ENCODE measurements at places on chromosomes 13 and 19.

DNA sequence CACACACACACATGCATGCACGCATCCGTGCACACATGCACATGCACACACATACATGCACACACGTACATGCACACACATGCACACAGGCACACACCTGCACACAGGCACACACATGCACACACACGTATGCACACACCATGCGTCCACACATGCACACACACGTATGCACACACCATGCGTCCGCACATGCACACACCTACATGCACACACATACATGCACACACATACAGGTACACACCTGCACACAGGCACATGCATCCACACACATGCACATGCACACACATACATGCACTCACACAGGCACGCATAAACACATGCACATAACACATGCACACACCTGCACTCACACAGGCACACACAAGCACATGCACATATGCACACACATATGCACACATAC, 112.1 kb downstream of the DPF1 start:
- no peak for DNase-seq

- DNase-seq, result peak; percentile 75
Measured at GRCh38 chr19:55370305-55370988, at the start of gene IL11. IL11 (minus strand) TSS chr19:55370463; CDS start chr19:55370310, 153 bp downstream.

DNA sequence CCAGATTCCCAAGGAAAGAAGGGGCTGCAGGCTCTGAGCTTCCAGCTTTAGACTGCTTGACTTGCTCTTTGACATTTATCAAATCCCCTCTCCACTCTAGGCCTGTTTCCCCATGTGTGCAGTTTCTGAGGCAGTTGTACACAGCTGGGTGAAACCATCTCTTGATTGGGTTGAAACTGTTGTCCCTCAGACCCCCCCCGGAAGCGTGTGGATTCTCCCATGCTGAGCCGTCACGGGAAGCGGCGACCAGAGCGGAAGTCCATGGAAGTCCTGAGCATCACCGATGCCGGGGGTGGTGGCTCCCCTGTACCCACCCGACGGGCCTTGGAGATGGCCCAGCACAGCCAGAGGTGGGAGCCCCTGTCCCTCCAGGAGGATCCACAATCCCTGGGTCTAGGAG, 19.7 kb downstream of the BRSK1 start:
- no peak for DNase-seq

DNA sequence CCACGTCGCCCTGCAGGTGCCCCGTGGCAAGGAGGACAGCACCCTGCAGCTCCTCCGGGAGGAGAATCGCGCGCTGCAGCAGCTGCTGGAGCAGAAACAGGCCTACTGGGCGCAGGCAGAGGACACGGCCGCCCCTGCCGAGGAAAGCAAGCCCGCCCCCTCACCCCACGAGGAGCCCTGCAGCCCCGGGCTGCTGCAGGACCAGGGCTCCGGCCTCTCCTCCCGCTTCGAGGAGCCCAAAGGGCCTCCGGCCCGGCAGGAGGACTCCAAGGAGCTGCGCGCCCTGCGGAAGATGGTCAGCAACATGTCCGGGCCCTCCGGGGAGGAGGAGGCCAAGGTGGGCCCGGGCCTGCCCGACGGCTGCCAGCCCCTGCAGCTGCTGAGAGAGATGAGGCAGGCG, 11.6 kb downstream of the CBY2 start:
- DNase-seq, result no peak

- DNase-seq, result peak; percentile 51
Measured at GRCh38 chr19:3565139-3565538, 7.6 kb upstream of the HMG20B start.

All from RCC 7860 (cell line).